ENCODE measurements at places on chromosomes 1 and 21.

GRCh38 chr1:64624218-64624713 is 120.6 kb upstream of the RAVER2 start:
- no peak for DNase-seq

DNA sequence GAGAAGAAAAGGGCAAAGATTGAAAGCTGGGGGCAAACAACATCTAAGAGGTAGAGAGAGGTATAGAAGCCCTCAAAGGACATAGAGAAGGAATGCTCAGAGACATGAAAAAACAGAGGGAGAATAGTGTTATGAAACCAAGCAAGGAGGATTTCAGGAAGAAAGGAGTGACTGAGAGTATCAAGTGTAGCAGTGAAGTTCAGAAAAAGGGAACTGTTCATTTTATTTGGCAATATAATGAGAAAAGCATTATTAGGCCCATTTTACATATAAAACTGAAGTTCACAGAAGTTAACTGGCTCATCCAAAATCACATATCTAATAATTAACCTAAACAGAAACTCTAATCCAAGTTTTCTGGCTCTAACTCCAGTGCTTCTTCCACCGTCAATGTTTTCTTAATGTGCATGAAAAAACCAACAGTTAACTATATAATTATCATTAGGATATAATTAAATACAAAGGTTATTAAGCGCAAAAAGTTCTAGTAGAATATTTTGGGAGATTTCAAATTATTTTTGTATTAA is 17.7 kb downstream of the NEXN start:
- DNase-seq = no peak

DNA sequence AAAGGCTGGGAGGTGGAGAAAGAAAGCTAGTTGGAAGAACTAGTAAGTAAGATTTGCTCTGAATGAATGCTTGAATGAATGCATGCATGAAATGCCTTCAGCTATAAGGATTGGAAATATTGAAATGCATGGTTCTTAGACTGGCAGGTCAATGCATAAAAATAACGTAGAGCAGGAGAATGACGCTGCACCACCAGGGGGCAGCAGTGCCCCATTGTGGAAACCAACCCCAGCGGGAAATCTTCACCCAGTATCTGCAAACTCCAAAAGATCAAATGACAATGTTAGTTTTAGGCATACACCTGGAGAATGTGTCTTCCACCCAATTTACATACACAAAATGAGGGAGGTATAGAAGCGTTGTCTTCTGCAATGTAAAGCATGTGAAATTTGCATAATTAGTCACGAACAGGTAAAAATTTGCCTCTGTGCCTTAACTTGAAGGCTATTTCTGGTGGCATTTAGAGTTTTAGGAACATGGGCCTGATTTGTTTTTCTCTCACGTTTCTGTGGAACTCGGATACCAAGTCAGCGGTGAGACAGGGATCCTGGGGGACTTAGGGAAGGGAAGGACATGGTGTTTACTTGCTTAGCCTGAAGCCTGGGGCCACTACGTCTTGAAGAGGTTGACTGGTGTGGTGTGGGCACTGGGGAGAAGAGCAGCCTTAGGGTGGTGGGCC is 78.6 kb downstream of the HHAT start:
- DNase-seq = peak; percentile 69

DNA sequence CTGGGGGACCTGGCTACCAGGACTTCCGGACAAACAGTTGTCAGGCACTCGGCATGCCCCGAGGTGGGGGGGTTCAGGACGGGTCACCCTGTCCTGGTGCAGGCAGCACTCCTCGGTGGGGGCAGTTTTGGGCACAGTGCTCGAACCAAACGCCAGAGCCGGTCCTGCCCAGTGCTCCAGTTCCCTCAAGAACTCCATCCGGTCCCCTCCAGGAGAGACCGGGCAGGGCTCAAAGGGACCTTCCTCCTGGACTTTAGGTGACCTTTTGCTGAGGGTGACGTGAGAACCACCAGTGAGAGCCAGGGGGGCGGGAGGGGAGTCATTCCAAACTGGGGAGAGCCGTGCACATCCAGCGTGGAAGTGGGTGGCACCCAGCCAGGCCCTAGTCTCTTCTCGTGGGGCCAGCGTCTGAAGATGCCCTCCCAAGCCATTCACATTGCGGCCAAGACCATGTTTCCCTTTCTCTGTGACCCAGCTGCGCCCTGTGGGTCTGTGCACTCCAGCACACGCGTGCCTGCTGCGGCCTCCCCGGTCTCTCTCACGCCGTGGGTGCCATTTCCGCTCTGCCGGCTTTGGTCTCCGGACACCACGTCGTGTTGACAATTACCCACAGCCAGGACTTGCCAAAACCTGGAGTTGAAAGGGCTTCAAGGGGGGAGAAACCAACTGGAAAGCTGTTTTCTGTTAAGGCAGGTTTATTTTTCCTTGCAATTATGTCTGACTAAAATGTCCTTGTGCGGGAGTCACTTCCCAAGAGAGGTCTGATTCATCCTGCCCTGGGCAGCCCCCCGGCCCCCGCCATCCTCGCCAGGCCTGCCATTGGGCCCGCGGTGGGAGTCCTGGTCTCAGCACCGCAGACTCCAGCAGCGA is 178.8 kb upstream of the ARHGEF16 start:
- no peak for DNase-seq

DNA sequence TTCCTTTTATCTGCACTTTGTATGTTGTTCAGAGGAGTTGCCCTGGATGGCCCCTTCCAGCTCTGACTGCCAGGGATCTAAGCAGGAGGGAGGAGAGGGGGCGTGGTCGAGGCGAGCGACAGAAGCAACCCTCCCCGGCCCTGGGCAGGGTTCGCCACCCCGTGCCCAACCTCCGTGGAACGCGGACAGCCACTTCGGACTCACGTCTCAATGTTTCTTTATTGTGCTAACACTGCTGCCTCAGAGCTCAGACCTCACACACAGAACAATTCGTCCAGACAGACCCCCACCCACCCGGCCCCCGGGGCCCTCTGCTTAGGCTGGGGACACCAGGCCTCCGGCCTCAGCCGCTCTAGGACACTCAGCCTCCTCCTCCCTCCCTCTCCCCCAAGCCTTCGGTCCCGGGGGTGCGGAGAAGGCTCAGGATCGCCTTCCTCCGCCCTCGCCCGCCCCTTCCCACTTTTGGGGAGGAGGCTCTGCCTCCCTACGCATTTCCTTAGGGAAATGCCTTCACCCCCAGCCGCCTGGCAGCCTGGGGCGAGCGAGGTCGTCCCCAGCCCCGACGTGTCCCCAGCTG is 8.3 kb downstream of the VSIG8 start:
- DNase-seq = no peak

GRCh38 chr1:228194436-228194835 is 13.4 kb upstream of the OBSCN start:
- no peak for DNase-seq

- no peak for DNase-seq
Measured at GRCh38 chr1:201740086-201740541, 88.8 kb upstream of the IPO9 start.

GRCh38 chr1:207867136-207868109 is 43.5 kb downstream of the CD34 start:
- DNase-seq = no peak

- no peak for DNase-seq
Measured at GRCh38 chr1:54464477-54465146, 58.4 kb upstream of the SSBP3 start.

DNA sequence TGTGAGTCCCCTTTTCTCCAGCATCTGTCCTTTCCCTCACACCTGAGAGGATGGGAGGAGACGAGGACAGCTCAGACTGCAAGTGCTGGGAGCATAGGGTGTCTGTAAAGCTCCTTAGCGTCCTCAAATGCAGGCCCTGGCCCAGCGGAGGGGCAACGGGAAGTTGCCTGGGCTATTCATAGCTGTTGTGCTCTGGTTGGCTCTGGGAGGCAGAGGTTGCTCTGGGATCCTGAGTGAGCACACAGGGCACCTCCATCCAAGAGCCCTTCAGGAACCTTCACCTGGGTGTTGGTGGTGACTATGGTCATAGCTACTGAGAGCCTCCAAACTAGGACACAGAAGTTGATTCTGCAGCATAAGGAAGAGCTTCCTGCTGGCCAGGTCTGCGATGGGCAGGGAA is 2.6 kb downstream of the PADI1 start:
- no peak for DNase-seq

- peak; percentile 56 for DNase-seq
Measured at GRCh38 chr1:232764458-232765251, 40.6 kb upstream of the MAP10 start.

DNA sequence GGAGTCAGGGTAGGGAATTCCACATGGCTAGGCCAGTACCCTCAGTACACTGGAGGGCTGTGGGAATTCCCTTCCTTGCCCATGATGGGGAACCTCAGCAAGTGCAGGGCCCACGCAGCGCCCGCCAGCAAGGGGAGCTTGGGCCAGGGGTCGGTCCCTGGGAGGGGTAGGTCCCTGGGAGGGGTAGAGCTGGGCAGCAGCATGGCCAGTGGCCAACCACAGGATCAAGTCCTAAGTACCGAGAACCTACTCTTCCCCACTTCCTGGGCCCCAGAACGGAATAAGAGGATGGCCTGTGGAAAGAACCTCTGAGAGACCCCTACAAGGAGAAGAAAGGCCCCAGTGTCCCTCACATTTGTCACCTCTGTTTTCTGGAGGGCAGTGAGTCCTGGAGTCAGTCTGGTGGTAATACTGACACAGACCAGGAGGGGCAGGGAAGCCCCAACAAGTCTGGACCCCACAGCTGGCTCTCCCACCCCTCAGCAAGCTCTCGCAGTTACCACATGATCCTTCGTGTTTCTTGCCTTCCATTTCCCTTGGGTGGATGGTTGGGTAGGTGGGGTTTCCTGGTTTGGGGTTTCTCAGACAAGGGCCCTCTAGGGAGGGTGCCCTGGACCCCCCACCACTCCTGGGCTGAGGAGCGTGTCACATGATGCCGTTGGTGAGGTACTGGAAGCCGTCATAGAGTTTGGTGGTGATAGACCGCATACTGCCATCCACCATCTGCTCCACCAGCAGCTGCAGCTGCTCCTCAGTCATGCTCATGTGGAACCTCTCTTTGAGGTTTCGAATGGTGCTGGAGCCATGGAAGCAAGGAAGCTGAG is 10.3 kb downstream of the ZNF687 start:
- DNase-seq = peak; percentile 50

DNA sequence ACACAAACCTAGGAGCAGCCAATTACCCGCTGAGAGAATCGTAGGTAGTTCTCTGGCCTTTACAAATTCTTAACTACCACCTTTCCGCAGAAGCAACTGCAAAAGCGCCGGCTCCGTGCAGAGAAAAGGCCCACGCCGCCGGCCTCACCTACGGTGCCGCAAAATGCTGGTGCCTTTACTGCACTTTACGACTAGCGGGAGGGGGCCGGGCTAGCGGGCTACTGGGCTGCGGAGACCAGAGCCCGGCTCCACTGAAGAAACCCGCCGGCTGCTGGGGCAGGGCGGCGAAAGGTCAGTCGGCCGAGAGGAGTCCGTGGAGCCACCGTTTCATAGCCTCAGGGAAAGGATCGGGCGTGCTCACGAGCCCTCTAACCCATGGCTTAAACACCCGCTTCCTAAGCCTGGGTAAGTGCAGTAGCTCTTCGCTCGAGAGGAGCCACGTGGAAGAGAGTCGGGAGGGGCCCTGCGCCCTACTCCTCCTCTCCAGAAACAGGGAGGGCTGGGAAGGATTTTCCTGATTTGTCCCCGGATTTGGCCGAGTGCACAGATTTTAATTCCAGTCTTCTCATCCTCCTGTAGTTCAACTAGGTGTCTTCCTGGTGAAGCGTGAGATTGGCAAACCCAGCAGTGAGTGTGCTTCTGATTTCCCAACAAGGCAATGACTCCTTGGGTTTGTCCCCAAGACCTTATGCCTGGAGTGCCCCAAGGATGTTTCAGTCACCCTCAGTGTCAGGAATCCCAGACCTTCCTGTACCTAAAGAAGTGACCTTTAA is at the start of gene DPH5:
Gene DPH5 (minus strand): TSS at position 128 of the 773 bp plus-strand sequence. CDS start 341 bp downstream, outside the sequence.
- DNase-seq = peak; percentile 83

DNA sequence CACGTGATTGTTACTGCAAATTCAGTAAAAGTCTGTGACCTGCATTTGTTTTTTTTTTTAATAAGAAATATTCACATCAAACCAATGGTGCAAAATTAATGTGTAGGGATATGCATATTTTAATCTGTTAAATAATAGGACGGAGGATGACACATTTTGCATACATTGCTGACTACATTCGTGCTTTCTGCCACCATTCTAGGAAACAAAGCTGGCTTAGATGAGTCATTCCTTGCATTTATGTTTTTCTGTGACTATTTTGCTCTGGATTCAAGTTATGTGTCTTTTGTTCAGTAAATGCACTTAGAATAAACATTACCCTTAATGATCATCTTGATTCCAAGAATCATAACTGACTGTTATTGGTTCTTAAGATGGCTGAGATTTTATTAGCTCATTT is 23.9 kb upstream of the CYYR1 start:
- no peak for DNase-seq

All from NCI-H1694 (cell line).